ENCODE measurements at places on chromosomes 16 and 17.

DNA sequence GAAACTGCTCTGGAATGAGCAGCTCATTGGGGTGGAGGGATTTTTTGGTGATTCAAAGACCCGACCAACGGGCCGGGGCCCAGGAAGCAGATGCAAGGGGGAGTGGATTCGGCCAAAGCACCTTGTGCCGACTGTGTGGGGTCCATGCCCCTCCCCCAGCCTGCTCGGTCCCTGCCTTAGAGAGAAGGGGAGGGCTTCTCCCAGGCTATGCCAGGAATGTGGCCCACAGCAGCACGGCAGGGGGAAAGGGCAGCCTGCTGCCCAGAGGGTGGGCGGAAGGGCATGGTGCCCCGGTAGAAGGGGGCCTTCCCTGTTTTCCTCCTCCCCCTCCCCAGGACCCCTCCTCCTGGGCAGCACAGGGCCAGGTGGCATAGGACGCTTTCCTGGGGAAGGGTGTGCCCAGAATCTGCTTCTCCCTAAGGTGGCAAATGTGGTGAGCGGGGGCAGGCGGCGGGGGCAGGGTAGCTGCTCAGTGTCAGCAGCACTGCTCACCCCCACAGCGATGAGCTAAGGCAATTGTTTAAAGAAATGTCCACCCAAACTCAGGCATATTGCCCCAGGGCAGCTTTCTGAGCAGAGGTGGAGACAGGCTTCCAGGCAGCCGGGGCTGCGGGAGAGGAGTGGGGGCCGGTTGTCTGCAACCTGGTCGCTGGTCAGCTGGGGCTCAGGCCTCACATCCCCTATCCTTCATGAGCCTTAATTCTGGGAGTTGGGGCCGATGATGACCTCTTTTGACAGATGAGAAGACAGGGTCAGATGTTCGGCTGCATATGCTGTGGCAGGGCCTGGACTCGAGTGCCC is 33.9 kb upstream of the MLKL start:
- no peak for DNase-seq

GRCh38 chr16:12089492-12090150 is 113.1 kb downstream of the SNX29 start:
- no peak for DNase-seq

DNA sequence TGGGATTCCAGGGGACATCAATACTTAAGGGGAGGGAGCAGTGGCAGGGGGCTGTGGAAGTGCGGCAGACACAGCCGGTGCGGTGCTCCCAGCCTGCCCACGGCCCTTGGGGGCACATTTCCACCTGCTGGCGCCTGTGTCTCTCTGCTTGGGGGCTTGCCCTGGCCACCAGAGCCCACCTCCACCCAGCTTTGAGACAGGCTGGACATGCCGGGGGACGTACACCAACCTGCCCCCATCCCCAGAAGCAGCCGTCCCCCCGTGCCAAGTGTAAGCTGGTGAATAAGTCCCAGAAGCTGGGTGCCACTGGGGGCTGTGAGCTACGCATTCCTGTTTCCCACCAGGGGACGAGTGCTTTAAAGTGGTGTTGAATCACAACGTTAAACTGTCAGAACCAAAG is 172.6 kb downstream of the GSG1L start:
- no peak for DNase-seq

- DNase-seq = no peak
Observed at GRCh38 chr16:69199382-69199781, 12.4 kb downstream of the SNTB2 start.

- DNase-seq = no peak
Observed at GRCh38 chr16:31329671-31330552, 25.1 kb upstream of the ITGAX start.

- no peak for DNase-seq
Observed at GRCh38 chr17:46147296-46147695, 45.9 kb downstream of the KANSL1 start.

DNA sequence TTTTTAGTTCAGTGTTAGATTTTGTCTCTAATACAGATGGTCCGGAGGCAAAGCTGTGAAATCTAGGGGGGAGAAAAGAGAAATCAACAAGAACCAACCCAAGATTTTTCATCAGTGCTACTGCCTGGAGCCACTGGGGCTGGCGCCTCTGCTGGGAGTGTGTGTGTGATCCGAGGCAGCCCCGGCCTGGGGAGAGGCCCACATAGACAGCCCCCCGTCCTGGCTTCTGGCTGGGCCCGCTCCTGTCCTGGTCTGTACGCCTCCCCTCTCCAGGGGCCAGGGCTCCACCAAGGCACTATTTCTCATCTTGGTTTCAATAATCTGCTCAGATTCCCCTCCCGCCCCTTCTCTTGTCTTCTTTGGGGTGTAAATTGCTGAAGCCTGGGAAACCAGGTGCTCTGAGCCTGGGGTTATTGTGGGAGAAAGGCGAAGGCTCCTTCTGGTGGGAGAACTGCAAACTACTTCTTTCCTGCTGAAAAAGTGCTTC is 7.8 kb downstream of the BAHCC1 start:
- no peak for DNase-seq

DNA sequence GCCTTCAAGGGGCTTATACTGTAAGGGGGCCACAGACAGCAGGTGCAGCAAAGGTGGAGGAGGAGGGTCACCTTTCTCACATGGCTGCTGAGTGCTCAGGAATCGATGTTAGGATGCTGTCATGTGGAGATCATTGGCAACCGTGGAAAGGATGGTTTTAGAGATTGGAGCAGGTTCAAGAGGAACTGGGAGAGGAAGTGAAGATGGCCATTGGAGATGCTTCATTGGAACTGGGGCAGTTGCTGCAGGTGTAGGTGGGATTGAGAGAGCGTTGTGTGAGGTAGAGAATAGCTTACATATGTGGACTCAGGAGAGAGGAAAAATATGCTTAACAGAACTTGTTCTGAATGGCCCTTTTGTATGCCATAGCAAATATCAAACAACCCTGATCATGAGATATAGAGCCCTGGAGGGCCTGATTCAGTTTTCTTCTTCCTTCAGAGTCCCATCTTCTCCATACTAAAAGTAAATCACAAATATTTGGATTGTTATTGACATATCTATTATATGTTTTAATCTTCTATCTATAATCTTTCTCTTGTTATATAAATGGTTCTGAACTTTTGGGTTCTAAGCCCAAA is 40.8 kb downstream of the LDHD start:
- no peak for DNase-seq

- DNase-seq = no peak
Observed at GRCh38 chr17:57874434-57875289, 24.8 kb upstream of the MRPS23 start.

GRCh38 chr17:82239401-82239925 is 10.6 kb downstream of the SLC16A3 start:
- DNase-seq = no peak

DNA sequence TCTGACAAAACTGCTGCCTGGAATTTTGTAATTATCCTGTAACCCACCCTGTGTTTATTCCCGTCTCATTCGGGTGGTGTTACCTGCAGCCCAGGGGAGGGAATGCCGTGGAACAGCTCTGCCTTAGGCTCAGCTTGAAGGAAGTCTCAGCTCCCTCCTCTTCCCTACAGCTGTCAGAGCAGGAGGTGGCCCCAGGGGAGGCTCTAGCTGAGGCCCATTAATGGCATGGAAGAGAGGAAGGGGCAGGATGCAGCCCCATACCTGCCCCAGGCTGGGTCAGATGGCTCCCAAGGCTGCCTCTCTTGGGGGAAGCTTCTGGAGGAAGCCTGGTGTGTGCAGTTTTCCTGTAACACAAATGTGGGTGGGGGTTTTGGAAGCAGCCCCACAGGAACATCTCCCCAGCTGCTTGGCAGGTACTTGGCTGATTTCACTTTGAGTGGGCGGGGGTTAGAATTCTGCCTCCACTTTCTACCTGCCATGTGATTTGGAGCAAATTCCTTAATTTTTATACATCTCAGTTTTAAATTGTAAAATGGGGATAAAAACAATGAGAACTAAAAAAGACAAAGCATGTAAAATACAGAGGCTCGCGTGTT is 103.9 kb downstream of the MGAT5B start:
- no peak for DNase-seq

DNA sequence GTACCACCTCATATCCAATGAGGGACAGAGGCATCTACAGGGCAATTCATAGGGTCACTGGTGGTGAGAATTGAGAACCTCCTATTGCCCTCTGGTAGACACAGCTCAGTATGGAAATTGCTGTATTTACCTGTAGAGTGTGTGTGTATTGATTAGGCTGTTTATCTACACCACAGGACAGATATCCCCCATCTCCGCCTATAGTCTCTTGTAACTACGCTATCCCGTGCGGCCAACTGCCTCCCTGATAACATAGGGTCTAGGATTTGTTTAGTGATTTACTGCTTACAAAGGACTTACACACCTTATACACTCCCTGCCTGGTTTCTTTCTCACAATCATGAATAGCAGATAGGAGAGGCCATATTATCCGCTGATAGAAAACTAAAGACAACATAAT is 1.7 kb upstream of the STAT3 start:
- DNase-seq = no peak

DNA sequence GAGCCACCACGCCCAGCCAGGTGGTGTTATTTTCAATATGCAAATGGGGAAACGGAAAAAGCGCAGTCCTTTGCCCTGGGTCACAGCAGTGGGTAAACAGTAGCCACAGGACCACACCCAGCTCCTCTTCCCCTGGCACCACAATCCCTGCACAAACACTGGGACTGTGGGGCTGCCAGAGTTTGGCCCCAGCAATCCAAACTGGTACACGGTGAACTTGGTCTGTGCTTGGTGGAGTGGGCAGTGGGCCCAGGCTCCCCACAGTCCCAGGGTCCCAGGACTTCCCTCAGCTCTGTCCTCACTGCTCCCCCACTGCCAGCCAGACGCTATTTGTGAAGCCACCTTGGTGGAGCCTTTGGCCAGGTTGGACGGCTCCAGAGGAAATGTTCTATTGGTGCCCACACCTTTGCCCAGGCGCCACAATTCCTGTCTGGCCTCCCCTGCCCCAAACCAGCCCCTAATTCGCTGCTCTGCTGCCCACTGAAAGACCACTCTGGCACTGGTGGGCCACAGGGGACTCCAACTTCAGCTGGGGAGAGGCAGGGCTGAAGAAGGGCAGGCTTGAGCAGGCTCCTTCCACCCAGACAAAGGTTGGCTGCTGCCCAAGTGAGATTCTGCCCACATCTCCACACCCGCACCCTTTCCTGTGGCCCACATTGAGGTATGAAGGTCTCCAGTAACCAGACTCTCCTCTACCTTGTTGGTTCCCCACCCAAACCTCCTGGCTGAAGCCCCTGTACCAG is 2.1 kb downstream of the CHAD start:
- no peak for DNase-seq

GRCh38 chr17:18323007-18323406 is 7.9 kb downstream of the SMCR8 start:
- no peak for DNase-seq

DNA sequence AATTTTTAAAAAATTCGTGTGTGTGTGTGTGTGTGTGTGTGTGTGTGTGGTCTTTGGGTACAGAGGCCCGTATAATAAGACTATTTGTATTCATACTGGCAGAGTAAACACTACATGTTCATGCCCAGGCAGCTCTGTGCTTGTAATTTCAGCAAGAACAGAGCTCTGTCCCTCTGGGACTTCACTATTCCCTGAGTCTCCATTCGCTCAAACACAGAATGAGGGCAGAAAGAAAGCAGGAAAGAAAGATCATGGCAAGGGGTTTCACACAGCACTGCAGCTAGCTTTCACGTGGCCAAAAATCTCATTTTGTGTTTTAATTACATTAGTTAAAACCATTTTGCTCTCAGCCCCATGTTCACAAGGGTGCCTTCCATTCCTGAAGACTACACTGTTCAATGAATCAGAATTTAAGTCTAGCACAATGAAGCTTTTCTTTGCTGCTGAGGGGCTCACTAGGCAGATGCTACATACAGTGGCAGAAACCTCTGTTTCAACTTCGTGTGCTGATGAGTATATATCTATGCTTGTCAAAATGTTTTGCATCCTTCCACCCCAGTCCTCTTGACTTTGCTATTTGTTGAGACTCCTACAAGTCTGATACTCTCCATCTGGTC is 198.4 kb upstream of the C17orf78 start:
- DNase-seq = no peak

- DNase-seq = no peak
Observed at GRCh38 chr17:35738519-35739133, 7.2 kb downstream of the RASL10B start.

GRCh38 chr16:645852-646678 is 3.1 kb upstream of the WDR90 start:
- no peak for DNase-seq

DNA sequence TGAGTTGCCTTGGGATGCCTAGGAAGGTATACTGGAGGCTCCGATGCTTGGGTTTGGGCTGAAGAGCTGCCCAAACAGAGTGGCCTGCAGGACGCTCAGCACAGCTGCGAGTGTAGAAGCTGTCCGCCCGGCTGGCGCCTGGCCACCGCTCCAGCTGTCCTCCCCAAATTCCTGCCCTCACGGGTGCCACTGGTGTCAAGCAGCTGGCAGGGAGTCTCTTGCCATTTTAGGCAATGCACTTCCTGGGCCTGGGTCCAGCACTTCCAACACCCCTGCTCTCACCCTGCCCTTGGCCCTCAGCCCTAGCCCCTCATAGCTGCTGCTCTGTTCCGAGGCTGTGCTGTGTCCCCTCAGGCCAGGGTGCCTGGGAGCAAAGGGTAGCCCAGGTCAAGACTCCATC is 5.2 kb upstream of the PKMYT1 start:
- DNase-seq = no peak

DNA sequence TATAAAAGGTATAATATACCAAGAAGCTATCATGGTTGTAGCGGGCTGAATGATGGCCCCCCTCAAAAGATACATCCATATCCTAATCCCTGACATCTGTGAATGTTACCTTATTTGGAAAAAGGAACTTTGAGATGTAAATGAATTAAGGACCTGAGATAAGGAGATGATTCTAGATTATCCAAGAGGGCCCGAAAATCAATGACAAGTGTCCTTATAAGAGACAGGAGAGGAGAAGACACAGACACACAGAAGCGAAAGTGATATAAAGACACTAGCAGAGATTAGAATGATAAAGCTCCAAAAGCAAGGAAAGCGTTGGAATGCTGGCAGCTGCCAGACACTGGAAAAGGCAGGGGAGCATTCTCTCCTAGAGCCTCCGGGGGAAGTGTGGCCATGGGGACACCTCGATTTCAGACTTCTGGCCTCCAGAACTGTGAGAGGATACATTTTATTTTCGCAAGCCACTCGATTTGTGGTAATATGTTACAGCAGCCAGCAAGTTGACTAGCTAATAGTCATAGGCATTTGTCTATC is 12.5 kb upstream of the GP1BA start:
- DNase-seq = no peak

- DNase-seq = peak; percentile 28
Observed at GRCh38 chr17:72388765-72389473, 268.1 kb downstream of the SOX9 start.
